Activated naive CD4-positive, alpha-beta T cell (primary cell): ENCODE measurements at places on chromosomes 7 and 10.

- DNase-seq, result no peak
Observed at GRCh38 chr7:108413782-108414492, 42.3 kb downstream of the NRCAM start.

DNA sequence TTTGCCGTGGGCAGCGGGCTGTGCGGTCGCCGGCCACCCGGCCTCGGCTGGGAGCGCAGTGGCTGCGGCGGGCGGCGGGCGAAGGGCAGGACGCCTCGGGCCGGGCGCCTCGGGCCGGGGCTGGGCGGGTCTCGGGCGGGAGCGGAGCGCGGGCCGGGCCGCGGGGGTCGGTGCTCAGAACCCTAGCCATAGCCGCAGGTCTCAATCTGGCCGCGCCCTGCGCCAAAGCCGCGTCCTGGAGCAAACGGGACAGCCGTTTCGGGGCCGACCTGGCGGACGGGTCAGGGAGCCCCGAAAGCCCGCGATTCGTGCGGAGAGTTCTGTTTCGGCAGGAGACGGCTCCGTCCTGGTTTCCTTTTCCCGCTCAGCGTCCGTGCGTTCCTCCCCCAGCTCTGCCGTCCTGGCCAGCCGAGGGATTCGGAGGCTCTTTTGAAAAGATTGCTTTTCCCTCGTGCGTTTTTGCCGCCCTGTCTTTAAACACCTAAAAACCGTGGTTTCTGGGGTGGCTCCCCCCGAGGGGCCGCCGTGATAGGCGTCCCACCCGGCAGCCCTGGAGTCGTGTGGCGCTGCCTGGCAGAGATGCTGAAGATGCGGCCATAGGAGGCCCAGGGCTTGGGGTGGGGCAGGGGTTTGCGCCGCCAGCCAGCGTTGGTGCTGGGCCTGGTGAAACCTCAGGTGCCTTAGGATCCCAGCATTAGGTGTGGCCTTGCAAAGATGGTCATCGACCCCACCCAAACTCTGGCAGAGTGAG lies 727 bp downstream of the RET start:
- DNase-seq, result no peak

DNA sequence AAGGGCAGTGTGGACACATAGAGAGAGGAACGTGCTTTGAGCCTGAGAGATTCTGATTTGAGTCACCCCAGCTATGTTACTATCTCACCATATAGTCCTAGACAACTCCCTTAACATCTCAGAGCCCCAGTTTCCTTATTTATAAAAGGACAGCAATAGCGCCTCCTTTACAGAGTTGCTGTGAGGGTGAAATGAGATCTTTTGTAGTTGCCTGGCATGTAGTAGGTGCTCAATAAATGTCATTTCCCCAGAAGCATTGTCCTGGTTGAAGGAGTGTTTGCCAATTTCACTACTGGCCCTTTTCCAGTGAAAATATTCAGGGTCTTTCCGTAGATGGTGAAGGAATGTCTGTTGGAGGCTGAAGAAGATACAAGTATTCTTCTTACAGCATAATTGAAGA lies 51.3 kb upstream of the FAM180A start:
- DNase-seq, result no peak

DNA sequence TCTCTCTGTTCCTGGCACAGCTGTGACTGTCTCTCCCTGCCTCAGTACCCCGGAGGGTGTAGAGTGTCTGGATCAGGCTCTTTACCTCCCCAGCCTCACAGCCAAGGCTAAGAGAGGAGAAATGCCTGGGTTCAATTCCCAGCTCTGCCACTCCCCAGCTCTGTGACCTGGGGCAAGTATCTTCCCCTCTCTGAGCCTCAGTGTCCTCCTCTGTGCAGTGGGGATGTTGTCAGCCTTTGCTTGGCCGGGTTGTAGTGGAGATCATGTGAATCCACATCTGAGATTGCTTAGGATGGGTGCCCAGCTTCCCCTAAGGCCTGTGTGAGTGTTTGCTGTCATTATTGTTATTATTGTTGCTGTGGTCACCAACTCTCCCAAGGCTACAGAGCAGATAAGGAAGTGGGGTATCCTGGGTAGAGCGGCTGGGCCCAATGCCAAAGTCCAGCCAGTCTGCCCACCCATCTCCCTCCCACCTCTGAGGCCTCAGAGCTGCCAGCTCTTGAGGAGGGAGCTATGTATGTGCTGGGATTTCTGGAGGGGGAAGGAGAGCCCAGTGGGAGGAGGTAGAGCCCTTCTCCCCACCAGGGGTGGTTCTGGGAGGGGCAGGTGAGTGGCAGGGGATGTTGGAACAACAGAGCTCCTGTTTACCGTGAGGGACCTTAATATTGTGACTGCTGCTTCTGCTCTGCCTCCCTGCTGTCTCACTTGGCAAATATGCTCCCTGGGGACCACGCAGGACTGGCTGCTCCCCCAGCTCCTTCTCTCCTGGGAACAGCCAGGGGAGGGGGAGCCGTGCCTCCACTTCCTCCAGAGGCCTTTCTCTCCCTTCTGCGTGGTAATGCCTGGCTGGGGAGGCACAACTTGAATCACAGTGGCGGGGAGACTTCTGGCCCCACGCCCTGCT lies 170.5 kb downstream of the RPS24 start:
- DNase-seq, result no peak

DNA sequence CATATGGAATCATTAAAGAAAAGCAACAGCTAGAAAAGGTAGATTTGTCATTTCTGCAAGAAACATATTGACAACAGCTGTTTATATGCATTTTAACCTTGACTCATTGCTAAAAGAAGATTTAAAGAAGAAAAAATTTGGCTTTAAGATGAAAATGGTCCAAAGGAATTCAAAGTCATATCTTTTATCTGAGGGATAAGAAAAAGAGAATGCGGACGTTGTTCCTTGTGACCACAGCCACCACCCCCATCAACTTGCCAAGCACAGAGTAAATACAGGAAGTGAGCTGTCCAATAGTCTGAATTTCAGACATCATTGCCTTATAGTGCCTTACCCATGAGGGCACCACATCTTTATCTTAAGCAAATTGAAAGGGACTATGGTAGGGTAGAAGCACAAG lies 7.3 kb upstream of the CRPPA start:
- DNase-seq, result no peak

GRCh38 chr10:24617771-24618396 lies 105.8 kb downstream of the ARHGAP21 start:
- peak; percentile 20 for DNase-seq

GRCh38 chr7:25124465-25125136 lies 459 bp downstream of the CYCS start:
- no peak for DNase-seq

DNA sequence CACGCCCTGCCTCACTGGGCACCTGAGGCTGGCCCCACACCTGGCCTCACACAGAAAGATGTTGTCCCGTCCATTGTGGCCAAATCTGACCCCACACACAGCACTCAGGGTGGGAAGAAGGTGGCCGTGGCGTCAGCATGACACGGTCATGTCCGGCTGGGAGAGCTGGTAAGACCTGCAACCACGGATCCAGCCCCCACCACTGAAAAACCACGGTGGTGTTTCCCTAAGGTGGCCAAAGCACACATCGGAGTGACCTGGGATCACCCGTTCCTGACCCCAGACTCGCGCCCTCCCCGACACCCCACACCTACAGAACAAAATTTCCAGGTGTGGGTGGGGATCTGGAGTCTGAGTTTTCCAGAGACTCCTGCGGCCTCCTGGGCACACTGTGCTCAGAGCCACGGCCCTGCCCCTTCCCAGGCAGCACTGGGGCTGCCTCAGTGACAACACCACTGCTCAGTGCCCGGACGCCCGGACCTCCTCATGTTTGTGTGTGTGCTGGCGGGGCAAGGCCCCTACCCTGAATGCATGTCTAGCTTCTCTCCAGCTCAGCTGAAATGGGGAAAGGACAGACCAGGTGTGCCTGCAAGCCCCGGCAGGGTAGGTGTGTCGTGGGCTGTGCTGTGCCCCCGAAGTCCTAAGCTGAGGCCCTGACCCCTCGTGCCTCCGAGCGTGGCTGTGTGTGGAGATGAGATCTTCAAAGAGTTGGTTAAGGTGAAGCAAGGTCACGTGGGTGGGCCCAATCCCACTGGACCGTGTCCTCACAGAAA lies 36.1 kb downstream of the STK32C start:
- no peak for DNase-seq

DNA sequence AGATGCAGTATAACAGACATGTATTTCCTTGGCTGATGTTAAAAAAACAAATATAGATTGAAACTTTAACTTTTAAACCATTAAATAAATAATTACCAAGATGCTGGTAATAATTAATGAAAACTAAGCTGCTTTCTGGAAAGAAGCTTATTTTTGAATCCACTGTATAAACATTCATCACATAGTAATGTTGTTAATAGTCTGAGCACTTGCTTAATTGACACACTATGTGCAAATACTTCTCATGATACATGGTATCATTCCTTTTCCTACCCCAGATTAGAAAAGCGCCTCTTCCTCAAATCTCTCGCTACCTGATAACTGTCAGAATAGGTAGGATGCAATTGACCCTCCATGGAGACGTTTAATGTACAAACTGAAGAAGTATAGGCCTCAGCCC lies 15.0 kb upstream of the COL28A1 start:
- no peak for DNase-seq

DNA sequence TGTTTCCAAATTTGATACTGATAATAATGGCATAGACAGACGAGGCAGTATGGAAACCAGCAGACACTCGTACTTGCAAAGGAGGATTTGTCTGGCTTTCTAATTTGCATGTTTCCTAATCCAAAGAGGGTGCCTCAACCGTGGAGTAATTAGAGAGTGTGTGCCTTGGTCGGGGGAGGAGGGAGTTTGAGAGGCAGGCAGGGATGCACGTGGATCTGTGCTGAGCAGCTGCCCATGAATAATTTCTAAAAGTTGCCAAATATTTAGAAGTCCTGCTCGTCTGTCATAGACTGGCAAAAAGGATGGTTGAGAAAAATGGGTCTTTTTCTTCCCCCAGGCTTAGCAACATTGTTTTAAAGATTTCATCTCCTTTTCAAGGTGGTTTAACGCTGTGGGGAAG lies 69.4 kb downstream of the PTPRE start:
- no peak for DNase-seq

DNA sequence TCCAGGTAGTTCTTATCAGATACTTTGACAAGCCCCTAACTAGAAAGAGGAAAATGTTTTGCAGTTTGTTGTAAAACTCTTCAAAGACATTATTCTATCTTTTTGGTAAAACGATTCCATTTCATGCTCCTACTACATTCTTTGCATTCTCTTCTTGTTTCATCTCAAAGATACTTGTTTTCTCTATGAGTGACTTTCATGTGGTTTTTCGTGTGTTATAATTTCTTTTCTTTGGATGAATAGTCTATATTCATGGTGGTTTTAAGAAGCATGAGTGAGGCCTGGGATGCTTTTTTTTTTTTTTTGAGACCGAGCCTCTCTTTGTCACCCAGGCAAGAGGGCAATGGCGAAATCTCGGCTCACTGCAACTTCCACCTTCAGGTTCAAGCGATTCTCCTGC lies 292.5 kb upstream of the LYZL1 start:
- DNase-seq, result no peak

DNA sequence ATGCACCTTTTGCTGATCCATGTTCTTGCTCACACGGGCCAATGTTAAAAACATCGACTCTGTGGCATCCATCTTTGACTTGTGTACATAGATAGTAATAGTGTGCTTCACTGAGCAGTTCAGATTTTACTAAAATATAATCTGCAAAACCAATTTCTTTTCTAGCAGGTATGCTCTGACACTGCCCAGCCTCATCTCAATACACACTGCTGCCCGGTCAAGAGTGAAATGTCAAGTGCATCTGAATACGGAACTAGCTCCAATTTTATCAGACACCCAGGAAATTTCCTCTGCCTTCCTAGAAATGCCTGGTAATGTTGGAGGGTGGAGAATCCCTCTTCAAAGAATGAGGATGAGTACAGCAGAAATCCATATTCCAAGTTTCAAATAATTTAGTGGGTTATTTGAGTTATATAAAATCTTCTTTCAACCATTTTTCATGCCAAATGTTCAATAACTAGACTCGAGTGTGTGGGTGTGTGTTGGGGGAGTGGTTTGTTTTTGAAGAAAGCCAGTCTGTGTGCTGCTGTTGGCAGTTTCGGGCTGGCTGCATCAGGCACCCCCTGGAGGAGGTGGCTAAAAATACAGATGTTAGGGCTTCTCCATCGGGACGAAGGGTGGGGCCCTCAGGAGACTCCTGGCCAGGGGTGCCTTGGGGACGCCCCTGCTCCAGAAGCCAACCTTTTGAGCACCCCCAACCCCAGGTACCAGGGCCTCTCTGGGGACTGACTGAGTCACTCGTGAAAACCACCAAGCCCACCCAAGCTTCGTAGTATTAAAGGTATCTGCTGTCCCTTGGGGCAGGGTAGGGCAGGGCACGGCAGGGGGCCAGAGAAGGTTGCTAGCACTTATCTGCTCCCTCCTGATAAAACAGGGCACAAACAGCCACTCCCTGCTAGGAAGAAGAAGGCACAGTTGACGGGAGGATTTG lies 15.4 kb downstream of the CTBP2 start:
- DNase-seq, result no peak

- DNase-seq, result no peak
Observed at GRCh38 chr7:34087892-34088891, 182.9 kb downstream of the BMPER start.
